ENCODE measurements at places on chromosomes 12 and 14.

DNA sequence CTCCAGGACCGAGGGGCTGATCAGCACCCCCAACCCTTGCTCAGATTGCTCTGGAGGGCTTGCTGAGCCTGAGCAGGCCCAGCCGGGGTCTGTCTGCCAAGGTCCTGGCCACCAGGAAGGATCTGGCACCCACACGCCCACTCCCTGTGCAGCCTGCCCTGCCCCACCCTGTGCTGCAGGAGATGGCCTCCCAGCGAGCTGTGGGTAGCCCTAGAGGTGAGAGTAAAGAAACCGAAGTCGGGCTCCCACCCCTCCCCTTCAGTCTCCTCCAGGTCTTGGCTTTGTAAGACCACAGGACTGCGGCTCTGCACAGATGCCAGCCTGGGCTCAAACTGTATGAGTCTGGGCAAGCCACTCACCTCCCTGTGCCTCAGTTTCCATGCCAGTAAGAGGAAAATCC lies 307.8 kb downstream of the BCL11B start:
- DNase-seq, result no peak

DNA sequence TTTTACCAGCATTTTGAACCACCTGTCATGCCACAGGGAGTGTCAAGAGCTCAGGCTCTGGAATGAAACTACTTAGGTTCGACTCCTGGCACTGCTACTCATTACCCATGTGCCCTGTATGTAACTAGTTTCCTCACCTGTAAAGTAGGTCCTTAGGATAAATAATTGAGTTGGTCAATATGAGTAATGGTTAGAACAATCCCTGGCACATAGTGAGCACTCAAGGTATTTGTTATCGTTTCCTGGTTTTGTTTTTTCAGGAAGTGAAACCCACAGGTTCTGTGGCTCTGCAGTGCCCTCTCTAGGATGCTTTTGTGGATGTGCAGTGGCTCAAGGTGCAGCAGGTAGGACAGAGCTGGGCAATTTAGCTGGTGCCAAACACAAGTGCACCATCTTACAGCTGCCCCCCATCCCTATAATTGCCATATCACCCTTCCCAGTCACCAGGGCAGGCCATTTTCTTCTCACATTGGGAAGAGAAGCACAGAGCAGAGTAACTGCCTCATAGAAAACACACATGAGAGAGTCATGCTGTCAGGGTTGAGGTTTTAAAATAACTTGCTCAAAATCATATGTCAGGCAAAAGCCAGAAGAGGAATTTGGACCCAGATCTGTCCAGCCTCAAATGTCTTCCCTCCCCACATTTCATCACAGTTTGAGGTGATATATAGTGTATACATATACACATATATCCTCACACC lies 297.5 kb downstream of the RPAP3 start:
- no peak for DNase-seq

GRCh38 chr14:44438221-44438620 lies 68.9 kb downstream of the FSCB start:
- DNase-seq, result no peak

GRCh38 chr14:76490735-76491134 lies 114.8 kb downstream of the ESRRB start:
- no peak for DNase-seq

DNA sequence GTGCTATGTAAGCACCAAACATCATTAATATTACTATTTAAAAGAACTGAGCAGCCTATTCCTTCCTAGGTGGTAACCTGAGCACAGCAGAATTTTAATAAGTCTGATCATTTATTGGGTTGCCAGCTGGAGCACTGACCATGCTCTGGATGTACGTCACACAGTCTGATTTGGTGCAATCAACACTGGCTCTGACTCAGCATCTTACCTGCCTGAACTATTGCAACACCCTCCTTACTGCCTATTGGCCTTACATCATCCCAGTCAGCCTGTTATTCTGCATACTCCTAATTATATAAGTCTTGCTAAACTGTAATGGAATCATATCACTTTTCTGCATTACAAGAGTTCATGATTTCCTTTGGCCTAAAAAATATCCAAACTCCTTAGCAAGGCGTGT lies 149.7 kb downstream of the PTPRO start:
- no peak for DNase-seq

- DNase-seq, result no peak
Measured at GRCh38 chr14:64717870-64718269, 13.6 kb downstream of the PLEKHG3 start.
